ENCODE measurements at places on chromosomes 5 and 9.

- peak overlapping the region; percentile 66 for H3K4me3 ChIP-seq
- peaks cover under 1% of the 10 kb centered on the region for H3K36me3 ChIP-seq
- DNase-seq: no peak
Measured at GRCh38 chr5:150485693-150486401, 22.1 kb upstream of the NDST1 start.

DNA sequence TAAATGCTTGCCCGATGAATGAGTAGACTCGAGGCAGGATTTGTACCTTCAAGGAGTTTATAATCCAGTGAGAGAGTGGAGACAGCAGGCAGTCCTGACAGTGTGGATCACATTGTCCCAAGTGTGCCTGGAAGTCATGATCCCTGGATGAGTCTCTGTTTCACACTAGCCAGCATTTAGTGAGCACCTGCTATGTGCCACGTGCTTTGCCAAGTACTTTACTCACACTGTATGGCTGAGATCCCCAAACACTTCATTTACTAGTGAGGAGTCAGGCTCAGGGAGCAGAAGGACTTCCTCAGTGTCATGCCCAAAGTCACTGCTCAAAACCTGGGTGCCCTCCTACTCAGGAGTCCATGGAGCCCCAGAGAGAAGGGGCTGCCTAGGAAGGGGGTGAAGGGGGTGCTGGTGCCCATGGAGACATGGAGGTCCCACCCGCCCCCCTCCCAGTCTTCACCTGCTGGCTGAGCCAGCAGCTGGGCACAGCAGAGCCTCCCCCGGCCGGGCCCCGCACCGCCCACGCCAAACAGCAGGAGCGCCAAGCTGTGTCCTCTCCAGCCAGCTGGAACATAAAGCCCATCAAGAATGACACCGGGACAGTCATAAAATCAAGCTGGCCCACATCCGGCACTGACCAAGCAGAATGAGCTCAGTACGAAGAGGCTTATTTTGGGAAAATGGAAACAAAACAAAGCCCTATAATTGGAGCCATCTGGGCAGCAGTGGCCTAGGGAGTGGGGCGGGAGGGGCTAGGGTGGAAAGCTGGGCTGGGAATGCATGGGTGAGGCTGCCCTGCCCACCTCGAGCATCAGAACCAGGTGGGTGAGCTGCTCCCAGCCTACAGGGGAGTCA lies 10.6 kb downstream of the LAMC3 start:
- H3K4me3 ChIP-seq: no peak overlapping the region
- H3K27ac ChIP-seq: no peak overlapping the region
- no peaks in the 10 kb centered on the region for H3K36me3 ChIP-seq
- no peaks in the 10 kb centered on the region for H3K4me1 ChIP-seq
- H3K27me3 ChIP-seq: no peaks in the 10 kb centered on the region

DNA sequence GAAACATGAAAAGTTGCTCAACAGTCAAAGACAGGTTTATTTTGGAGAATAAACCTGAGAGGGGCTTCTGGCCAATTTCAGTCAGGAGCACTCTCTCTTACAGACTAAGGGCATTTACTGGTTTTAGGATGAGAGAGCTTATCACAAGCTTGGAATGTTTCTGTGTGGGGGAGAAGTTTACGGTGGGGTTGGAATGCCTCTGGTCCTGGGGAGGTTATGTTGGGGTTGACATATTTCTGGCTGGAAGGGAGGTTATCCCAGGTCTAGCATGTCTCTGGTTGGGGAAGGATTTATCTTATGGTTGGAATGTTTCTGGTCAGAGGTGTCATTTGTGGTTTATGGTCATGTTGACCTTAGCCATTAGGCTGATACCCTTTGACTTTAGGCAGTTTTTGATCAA lies 1867.3 kb downstream of the EFNA5 start:
- DNase-seq: no peak
- no peaks in the 10 kb centered on the region for H3K4me1 ChIP-seq
- H3K27me3 ChIP-seq: peaks cover 4% of the 10 kb centered on the region
- H3K27ac ChIP-seq: no peak overlapping the region
- H3K4me3 ChIP-seq: no peak overlapping the region

- H3K4me1 ChIP-seq: peaks cover 13% of the 10 kb centered on the region
- H3K27me3 ChIP-seq: no peaks in the 10 kb centered on the region
- H3K27ac ChIP-seq: no peak overlapping the region
- H3K36me3 ChIP-seq: no peaks in the 10 kb centered on the region
Measured at GRCh38 chr5:78497573-78498533, 137.4 kb downstream of the SCAMP1 start.

GRCh38 chr9:91150998-91151717 lies 210.6 kb downstream of the AUH start:
- no peak for DNase-seq
- no peaks in the 10 kb centered on the region for H3K36me3 ChIP-seq
- no peaks in the 10 kb centered on the region for H3K27me3 ChIP-seq
- H3K27ac ChIP-seq: peak overlapping the region; percentile 47
- peaks cover 16% of the 10 kb centered on the region for H3K4me1 ChIP-seq
- no peak overlapping the region for H3K4me3 ChIP-seq

DNA sequence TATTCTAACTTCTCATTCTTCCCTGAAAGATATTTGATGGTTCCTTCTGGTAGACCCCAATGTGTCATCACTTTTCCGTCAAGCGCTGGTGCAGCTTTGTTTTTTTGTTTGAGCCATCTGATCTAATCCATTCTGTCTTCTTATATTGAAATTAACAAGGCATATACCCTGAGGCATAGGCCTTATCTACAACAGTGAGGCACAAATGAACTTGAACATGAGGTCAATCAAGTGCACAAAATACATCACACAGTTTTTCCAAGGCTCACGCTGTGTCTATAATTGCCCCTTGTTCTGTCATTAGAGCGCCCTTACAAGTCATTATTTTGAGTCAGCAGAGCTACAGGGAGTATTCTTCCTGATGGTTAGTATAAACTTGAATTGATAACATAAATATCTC lies 406.6 kb downstream of the MAT2B start:
- no peaks in the 10 kb centered on the region for H3K27me3 ChIP-seq
- H3K4me3 ChIP-seq: no peak overlapping the region
- H3K27ac ChIP-seq: no peak overlapping the region
- H3K4me1 ChIP-seq: peaks cover 4% of the 10 kb centered on the region

GRCh38 chr9:2466703-2467102 lies 154.9 kb upstream of the VLDLR start:
- no peak overlapping the region for H3K4me3 ChIP-seq
- no peaks in the 10 kb centered on the region for H3K36me3 ChIP-seq
- DNase-seq: no peak
- no peaks in the 10 kb centered on the region for H3K4me1 ChIP-seq

DNA sequence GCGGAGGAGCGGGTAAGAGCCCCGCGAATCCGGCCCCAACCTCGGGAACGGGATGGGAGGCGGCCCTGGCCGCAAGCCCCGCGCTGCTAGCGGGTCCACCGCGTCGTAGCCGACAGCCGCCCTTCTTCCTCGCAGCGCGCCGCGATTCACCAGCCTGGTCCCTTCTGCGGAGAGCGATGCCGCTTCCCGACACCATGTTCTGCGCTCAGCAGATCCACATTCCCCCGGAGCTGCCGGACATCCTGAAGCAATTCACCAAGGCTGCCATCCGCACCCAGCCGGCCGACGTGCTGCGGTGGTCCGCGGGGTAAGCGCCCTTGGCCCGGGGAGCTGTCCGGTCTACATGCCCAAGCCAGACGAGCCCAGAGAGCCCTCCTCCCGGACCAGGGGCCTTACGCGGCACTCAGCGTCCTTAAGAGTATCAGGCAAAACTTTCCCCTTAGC lies 335 bp downstream of the ROPN1L start:
- H3K36me3 ChIP-seq: peaks cover 6% of the 10 kb centered on the region
- H3K27ac ChIP-seq: no peak overlapping the region
- H3K4me3 ChIP-seq: peak overlapping the region; percentile 47
- peaks cover 4% of the 10 kb centered on the region for H3K4me1 ChIP-seq

DNA sequence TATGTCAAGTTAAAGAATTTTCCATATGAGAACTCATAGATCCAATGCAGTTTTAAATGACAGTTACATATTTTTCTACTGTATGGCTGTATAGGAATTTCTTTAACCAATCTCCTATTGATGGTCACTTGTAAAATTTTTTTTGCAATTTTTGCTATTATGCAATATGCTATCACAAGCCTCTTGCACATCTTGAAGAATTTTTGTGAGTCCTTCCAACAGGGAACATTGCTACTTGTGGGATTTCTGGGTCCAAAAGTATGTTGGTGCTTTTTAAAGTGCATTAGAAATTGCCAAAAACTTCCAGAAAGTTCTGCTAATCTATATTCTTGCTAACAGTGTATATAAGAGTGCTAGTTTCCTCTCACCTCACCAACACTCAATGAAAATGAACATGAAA lies 65.1 kb downstream of the NPR3 start:
- no peaks in the 10 kb centered on the region for H3K27me3 ChIP-seq
- no peaks in the 10 kb centered on the region for H3K36me3 ChIP-seq
- H3K27ac ChIP-seq: no peak overlapping the region
- DNase-seq: no peak
- H3K4me1 ChIP-seq: no peaks in the 10 kb centered on the region
